HEK293T (cell line): ENCODE measurements at places on chromosomes 3 and 15.

DNA sequence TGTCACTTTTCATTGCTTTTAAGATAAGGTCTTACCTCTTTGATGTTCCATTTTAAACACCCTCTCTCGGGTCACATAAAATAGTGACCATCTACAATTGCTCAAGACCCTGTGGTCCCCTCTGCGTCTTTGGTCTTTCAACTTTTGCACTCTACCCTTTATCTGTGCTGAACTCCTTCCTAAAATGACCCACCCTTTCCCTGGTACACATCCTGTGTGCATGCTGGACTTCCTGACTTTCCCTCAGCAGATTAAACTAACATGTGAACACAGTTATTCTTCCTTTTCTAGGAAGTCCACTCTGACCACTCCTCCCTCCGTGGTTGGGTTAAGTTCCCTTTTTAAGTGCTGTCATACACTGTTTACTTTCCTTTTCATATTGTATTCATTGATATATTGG is 414.2 kb downstream of the GABRB3 start:
- DNase-seq: no peak

DNA sequence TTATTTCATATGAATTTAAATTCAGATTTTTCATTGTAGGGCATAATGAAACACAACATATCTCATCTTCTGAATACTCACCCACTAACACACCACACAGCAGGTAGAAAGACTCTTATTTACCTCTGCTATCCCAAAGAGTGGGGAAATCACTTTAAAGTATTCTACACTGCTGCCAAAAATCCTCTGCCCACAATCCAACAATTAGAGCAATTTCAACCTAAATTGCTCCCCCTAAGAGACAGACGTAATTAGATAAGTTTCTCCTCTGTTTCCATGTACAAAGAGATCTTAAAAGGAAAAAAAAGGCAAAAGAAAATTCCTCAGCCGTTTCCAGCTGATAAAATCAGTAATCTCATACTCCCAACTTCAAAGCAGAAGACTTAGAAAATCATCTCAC is 331.8 kb downstream of the ERC2 start:
- DNase-seq: no peak

GRCh38 chr3:25457671-25458419 is 29.8 kb downstream of the RARB start:
- DNase-seq: no peak

GRCh38 chr3:61808526-61808925 is 247.2 kb downstream of the PTPRG start:
- DNase-seq: no peak

DNA sequence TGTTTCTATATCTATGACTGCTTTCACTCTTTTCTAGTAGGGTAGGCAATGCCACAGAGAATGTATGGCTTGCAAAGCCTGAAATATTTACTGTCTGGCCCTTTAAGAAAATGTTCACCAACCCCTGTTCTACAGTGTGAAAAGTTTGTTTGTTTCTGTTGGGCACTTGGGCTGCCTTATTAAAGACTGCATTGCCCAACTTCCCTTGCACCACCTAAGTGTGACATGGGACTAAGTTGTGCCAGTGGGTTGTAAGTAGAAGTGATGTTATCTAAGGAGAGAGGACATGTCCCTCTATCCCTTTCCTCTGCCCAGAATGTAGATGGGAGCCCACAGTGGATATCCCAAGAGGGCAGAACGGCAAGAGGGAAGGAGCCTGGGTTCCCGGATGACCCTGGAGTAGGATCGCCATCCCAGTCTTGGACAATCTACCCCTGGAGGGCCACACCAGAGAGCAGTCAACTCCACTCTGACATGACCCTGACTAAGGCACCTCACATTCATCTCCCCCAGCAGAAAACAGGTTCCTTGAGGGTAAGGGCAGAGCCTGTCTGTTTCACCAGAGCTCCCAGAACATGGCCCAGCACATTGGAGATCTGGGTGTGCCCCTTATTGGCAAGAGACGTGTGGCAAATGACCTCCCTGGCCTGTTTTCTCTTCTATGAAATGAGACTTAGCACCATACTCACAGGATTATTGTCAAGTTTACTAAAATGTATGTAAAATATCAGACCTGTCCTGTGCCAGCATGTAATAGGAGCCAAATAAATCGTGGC is 138.8 kb downstream of the SMAD6 start:
- no peak for DNase-seq

DNA sequence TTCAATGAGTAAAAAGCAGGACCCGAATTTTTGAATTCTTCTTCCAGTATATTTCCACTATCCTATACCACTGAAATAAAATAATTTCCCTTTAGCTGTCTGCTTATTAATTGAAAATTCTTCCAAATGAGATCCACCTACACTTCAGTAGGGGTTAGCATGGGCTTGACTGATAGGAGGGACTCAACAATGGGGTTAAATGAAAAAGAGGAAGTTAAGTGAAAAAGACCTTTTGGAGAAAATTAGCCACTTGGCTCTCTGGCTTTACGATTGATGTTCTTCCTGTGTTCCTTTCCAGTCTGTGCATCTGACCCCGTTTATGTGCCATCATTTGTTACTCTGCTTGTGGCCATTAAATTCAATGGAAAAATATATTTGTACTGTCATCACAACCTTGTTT is 54.0 kb upstream of the GCNT3 start:
- no peak for DNase-seq

GRCh38 chr3:182909318-182910040 is 70.9 kb downstream of the DCUN1D1 start:
- DNase-seq: peak; percentile 17

DNA sequence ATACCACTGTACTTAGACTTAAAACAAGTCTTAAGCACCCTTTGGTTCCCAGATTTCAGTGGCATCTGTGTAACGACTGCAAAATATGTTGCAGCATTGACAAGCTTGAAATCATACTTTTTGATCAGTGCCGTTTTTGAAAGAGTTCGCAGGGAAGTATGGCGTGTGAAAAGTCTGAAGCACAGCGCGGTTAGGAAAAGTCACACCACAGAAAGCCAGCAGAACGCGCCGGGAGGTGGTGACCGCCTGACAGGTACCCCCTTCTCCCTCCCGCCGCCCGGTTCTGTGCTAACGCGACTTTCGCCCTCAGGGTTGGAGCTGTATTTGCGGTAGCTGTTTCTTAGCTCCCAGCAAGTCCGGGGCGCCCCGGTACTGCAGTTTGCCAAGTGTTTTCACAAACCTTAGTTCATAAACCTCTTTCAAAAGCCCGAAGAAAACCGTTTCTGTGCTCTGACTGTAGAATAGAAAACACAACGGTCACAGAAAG is 481 bp upstream of the CRYBG3 start:
- DNase-seq: peak; percentile 23

DNA sequence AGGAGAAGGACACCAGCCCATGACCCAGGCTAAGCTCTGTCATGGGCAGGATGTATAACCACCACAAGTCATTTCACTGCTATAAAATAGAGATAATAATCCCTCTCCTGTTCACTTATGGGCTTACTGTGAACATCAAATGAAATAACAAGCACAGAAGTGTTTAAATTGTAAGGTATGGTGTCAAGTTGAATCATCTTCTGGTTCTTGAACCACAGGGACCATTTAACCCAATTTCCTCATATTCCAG is 44.3 kb upstream of the TLE3 start:
- DNase-seq: no peak

DNA sequence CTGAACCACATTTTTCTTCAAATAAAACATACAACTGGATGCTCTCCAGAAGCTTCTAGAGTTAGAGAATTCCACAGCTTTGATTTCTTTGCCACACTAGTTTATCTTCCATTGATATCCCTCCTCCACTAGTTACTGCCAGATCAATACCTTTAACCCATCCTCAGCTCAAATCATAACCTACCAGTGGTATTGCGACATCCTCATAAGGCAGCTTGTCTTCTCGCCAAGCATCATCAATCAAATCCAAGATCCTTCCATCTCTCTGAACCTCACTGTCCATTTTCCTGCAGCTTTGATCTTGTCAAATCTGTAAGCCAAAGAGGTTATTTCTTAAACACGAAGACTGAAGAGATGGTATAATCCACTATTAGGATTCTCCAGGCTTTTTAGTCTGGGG is 3.2 kb downstream of the ANAPC13 start:
- no peak for DNase-seq

GRCh38 chr3:9247941-9248521 is 1.4 kb downstream of the SRGAP3 start:
- no peak for DNase-seq

GRCh38 chr3:190404715-190405114 is 16.8 kb downstream of the CLDN16 start:
- no peak for DNase-seq

- DNase-seq: no peak
Observed at GRCh38 chr3:4228295-4228694, 74.9 kb upstream of the SETMAR start.

GRCh38 chr3:123632161-123632655 is 47.4 kb upstream of the HACD2 start:
- no peak for DNase-seq

GRCh38 chr3:12751571-12751970 is 7.5 kb downstream of the TMEM40 start:
- DNase-seq: no peak

- peak; percentile 21 for DNase-seq
Observed at GRCh38 chr15:31325595-31326155, 960 bp upstream of the KLF13 start.

GRCh38 chr3:110620118-110620517 is 451.5 kb upstream of the NECTIN3 start:
- DNase-seq: no peak

GRCh38 chr3:127143172-127143571 is 49.8 kb upstream of the PRR23E start:
- DNase-seq: no peak

DNA sequence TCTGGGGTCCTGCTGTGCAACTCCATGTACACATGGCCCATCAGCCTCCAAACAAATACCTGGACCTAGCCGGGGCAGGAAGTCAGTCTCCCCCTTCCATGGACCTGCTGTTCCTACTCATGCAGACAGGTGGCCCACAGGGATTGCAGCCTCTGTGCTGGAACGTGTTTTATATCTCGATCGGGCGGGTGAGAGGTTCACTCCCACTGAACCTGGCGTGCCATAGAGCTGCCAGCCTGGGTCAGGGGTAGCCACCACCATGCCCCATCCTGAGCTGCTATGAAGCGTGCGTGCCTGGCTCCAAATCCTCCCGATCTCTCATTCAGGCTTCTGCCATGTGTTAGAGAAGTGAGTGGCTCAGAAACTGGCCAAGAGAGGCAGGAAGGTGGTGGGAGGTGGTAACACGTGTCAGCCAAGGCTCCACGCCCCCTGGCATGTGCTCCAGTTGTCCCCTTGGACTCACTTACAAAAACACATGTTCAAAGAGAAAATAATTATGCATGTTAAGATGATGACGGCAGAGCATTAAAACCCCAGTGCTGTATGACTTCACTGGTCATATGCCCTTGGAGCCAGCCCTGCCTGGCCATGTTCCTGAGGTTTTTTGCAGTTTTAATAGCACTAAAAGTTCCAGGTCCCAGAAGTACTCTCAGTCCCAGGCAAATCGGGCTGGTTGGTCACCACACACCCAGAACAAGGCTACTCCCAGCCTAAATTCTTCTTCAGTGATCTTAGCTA is 30.6 kb downstream of the CTSH start:
- peak; percentile 46 for DNase-seq

- DNase-seq: no peak
Observed at GRCh38 chr3:32454731-32455608, 47.7 kb downstream of the CMTM6 start.

- no peak for DNase-seq
Observed at GRCh38 chr15:42490291-42490670, 660 bp downstream of the ZNF106 start.

DNA sequence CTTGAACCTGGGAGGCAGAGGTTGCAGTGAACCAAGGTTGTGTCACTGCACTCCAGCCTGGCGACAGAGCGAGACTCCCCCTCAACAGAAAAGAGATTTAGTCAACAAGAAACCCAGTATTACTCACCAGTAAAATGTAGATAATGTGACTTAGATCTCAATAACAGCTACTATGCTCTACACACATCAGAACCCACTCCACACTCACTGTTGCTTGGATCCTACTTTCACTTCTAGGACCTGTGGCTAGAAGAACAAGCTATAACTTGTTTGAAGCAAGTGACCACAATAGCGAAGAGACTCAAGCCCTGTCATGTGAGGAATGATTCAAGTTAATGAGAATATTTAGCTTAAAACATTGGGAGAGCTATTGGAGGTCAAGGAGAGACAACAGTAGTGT is 100.7 kb downstream of the ANXA2 start:
- no peak for DNase-seq

DNA sequence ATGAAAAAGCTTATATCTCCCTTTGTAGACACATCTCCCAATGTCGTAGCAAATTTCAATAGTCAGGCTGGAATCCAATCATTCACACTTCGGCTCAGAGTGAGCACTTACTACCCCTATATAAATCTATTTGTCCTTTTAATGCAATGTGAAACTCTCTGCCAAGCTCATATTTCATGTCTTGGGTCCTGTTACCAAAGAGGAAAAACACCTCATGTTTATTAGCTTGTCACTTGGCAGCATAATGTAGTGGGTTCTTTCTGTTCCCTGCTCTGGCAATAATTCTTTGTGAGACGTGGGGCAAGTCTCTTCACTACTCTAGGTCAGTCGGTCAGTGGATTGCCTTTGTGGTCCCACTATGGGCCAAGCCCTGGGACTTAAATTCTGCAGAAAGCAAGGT is 107.1 kb downstream of the SRGAP3 start:
- DNase-seq: peak; percentile 50

GRCh38 chr3:185402561-185402960 is 39.6 kb downstream of the MAP3K13 start:
- DNase-seq: peak; percentile 15

GRCh38 chr3:111190518-111190917 is 118.9 kb downstream of the NECTIN3 start:
- no peak for DNase-seq

DNA sequence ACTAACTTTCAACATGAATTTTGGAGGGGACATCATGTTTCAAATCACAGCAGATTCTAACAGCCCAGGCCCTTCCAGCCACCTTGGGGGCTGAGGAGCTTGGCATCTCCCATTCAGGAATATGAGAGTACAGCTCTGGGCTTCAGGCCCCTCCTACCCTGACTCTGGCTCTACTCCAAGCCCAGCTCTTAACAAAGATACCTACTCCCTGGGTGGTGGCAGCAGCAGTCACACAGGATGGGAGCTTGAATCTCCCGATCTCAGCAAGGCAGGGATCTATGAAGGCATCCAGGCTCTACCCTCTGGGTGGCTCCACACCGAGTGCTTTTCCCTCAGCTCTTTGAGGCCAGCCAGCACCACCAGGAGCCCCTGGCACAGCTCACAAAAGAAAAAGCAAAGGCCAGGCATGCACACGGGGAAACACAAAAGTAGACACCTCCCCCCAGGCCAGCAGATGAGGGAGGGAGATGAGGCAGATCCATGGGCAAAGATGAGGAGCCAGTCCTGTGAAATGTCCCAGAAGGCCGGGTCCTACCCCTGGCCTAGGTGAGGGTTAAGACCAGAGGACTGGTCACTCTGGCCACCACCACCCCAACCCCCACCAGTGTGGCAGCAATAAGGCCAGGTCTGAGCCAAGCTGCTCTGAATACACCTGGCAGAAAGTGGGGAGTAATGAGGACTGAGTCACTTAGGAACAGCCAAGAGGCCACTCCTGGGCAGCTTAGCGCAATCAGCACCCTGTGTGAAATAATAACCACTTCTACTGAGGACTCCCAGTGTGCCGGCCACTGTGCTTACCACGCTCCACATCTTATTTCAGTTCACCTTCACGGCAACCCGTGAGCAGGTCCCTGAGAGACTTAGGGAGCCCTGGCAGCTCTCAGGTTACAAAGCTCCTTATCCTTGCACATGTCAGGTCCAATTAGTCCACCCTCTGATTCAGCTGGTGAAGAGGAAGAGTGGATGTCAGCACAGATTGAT is 24.3 kb downstream of the PLA2G4F start:
- no peak for DNase-seq
